PC-9 (cell line): ENCODE measurements at places on chromosomes 5 and 9. TPM values are rescaled to one million over a fixed set of nuclear protein-coding genes. Genes with fewer than 3 reads are reported as not detected.

PDZD2 gene
- not detected in 2 replicates for total RNA-seq

KIAA0825 gene
- 0.93 and 1.9 TPM in 2 replicates for total RNA-seq

CD14 gene
- total RNA-seq: 0.35 and 0.81 TPM in 2 replicates

INSL6 gene
- total RNA-seq: not detected in 2 replicates

BTNL3 gene
- not detected in 2 replicates for total RNA-seq

PCDHGC3 gene
- total RNA-seq: 0.50 and 0.53 TPM in 2 replicates

FOXD4L6 gene
- 0.20 TPM in 1 of 2 replicates, not detected in the other for total RNA-seq

TMEM215 gene
- total RNA-seq: not detected in 2 replicates

SCGB3A2 gene
- not detected in 2 replicates for total RNA-seq

RLN2 gene
- total RNA-seq: 1.2 and 2.9 TPM in 2 replicates

PAX5 gene
- total RNA-seq: not detected in 2 replicates

DNA sequence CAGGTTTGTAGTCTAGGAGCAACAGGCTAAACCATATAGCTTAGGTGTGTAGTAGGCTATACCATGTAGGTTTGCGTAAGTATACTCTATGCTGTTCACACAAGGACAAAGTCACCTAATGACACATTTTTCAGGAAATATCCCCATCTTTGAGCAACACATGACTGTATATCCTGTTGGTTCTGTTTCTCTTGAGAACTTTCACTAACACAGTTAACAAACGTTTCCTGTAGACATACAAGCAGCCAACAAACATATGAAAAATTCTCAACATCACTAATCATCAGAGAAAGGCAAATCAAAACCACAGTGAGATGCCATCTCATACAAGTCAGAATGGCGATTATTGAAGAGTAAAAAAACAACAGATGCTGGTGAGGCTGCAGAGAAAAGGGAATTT, 68.2 kb downstream of the NR2F1-AS1 start:
- no peak for DNase-seq

DNA sequence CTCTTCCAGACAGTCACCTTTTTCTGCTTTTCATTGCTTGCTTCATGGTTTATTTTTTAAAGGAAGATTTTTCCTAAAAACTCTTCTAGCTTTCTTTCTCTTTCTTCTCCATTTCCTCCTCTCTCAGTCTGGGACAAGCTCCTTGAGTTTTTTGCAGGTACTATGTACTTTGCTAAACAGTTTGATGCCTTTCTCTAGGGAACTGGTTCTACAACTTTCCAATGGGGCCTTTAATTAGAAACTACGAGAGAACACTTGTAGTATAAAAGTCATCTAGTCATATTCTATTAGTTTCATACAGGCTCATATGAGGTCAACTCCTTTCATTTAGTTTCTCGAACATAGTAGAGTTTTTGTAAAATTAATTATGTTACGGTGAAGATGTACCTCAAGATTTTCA, 189.6 kb downstream of the DOCK8 start:
- no peak for DNase-seq

DNA sequence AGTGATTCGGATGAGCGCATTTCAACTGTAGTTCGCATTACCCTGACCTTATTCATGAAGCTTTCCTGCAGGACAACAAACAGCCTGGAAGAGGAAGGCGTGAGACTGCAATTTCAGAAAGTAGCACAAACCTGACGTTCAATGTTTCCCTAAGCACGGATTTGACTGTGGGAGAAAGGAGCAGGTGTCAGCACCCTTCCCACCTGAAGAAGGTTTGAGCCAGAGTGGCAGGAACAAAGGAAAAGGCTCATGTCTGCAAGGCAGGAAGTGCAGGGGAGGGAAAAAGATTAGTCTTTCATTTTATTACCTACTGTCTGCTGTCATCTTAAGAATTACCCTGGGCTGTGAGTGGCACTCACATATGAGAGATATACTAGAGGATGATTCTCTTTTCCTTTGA, 114.0 kb downstream of the MED10 start:
- DNase-seq: no peak

DNA sequence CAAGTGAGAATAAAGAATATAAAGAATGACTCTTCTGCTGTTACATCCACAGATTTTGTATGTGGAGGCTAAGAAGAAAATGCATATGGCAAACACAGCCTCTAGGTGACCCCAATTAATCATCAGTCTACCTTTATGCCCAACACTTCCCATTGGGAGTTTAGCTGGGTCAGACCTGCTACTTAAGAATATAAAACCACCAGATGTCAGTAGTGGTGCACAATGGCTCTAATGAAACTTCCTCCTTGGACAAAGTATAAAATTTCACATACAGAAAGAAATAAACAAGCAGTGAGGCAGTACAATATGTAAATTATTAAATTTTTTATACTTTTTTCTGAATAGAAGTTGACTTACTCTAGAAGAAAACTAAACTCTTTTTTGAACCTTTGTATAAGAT, 539.9 kb downstream of the BRINP1 start:
- no peak for DNase-seq

DNA sequence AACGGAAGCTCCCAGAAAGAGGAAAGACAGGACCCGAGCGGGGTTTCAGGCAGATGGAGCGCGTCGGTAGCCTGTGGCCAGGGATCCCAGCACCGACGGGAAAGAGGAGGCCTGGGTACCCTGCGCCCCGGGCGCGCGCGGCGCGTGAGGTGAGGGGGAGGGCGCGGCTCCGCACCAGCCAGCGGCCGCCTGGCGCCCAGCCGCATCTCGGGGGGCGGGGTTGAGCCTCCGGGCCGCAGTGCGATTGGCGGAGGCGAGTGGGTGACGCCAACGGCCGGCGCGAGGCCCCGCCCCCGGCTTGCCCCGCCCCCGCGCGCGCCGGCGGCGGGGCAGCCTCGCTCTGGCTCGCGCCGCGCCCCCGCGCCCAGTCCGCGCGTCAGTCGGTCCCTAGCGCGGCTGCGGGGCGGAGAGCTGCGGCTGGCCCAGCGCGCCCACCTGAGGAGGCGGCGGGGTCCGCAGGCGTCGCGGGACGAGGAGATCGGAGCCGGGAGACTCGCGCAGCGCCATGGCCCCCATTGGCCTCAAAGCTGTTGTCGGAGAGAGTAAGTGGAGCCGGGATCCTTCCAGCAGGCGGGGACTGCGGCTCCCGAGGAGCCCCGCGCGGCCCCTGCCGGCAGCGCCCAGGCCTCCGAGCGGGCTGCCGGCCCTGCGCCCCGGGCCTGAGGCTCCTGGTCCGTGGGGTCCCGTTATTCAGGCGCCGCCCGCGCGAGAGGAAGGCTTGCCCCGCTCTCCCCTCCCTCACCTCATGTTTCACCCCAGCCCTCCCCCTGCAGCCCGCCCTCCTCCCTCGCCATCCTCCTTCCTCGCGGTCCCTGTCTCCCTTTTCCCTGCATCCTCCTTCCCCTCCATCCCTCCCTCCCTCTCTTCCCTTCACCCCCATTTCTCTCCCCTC, at the start of gene STXBP1:
Gene STXBP1, plus strand, starts transcription at position 379 of the 892 bp plus-strand sequence. Its CDS starts 127 bp downstream, at position 506.
- DNase-seq: no peak

- no peak for DNase-seq
Observed at GRCh38 chr9:121503444-121503843, 3.8 kb upstream of the GGTA1 start.

DNA sequence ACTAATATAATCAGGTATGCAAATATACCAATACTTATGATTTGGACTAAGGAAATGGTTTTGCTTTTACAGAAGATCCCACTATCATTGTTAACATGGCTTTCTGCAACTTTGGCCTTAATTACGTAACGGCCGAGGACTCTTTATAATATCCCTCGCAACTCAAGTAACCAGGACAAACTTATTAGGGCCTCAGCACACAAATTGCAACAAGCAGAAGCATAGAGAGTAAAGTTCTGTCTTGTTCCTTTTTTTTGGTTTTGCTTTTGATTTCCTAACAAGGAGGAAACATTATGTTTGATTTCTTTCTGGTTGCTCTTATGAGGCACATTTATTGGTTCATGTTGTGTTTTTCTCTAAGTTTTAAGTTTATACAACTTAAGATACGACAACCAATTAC, 60.4 kb downstream of the RORB start:
- DNase-seq: no peak

DNA sequence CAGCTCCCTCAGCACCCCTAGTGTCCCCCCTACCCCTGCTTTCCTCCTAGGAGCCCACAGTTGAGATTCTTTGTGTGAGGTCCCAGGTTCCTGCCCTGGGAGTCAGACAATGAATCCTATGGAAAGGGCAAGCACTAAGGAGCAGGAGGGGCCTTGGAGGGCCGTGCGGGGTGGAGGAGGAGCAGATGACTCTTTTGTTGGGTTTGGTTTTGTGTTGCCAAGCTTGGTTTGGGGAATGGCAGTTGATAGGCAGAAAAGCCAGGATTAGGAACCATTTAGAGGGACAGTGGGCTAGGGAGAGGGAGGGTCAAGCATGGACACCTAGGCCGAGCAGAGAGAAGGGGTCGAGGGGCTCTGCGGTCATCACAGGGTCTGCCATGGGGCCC, 61.6 kb upstream of the SPTLC1 start:
- DNase-seq: no peak

DNA sequence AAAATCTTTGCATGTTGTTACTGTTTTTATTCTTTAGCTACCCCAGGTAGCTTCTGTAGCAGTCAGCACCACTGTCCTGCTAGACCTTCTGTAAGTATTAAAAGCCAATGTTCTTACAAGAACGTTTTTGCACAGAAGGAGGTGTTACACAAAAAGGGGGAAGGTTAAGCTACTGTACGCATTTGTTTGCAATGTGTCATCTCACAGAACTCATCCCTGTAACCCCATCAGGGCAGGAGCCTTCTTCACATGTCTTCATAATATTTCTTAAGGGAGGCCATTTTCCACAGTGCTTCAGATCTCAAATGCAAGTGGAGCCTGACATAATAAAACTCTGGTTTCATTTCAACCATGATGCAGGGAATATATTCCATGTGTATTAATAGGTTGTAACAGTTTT, 67.9 kb downstream of the OSMR start:
- DNase-seq: no peak

DNA sequence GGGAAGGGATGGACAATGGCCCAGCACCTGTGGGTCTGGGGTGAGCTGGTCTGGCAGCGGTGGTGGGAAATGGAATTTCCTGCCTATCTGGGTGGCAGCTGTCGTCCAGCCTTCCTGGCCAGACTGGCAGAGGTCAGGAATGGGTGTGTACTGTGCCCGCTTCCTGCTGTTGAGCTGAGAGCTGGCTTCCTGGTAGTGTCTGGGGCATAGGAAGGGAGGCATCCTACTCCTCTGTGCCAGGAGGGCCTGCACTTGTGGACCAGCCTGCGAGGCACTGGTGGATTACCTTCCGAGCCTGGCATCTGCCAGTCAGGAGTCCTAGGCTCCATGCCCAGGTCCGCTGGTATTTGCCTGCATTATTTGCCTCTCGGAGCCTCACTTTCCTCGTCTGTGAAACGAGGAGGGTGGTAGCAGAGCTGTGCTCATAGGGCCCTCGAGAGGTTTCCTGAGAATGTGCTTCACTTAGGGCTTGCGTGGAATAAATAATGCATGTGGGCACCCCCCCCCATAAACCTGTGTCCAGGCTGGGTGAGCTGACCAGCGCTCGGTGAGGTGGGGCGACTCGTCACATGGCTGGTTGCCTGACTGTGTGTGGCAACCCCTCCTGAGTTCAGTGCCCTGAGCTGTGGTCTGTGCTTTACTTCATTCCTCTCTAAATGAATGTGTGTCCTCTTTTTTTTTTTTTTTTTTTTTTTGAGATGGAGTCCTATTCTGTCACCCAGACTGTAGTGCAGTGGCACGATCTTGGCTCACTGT, 47.7 kb downstream of the HMCN2 start:
- no peak for DNase-seq

- DNase-seq: no peak
Observed at GRCh38 chr5:97936231-97936630, 753.2 kb upstream of the RIOK2 start.

GRCh38 chr5:68591850-68592249, 376.3 kb downstream of the PIK3R1 start:
- no peak for DNase-seq

DNA sequence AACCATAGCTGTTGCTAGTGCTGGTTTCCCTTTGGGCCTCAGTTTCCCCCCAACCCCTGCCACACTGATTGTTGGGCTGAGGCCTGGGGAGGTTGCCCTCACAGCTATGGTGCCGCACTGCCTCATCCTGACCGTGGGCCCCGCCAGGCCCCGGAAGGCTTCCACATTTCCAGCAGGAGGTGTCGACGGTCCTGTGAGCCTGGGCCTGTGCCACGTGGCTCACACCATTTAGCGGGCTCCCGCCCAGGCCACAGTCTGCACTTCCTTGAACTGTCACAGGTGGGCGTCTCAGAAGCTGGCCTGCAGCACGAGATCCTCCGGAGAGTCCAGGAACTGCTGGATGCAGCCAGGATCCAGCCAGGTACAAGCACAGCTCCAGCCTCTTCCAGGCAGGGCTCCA, 45.7 kb downstream of the LRSAM1 start:
- no peak for DNase-seq

- DNase-seq: no peak
Observed at GRCh38 chr9:21141427-21141882, at the start of gene IFNW1. IFNW1 (minus strand) TSS chr9:21141832; CDS start chr9:21141570, 262 bp downstream.

DNA sequence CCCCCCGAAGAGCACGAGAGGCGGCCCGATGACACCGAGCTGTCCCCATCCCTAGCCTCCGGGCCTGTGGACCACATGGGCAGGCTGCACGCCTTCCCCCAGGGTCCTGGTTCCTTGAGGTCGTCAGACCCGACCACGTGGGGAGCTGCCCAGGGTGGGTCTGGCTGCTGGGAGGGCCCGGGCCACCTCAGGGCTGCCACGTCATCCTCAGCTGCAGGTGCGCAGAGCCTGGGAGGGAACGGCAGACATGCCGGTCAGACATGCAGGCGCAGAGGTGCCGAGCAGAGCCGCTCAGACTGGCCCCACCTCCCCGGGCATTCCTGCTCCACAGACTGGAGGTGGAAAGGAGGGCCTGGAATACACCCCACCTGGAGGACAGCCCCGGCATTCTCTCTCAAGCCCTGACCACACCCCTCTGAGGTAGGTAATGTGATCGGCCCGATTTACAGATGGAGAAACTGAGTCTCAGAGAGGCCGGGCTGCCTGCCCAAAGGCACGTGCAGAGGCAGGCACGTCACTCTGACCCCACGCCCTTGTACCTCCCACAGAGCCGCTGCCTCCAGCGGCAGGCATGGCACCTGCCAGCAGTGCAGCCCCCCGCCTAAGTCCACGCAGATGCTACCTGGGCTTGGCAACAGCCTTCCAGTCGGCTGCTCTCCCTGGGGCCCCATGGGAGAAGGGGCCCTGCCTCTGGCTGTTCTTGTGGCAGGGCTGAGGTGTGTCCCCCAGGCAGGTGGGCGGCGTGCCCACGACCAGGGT, 649 bp downstream of the CCDC187 start:
- no peak for DNase-seq

DNA sequence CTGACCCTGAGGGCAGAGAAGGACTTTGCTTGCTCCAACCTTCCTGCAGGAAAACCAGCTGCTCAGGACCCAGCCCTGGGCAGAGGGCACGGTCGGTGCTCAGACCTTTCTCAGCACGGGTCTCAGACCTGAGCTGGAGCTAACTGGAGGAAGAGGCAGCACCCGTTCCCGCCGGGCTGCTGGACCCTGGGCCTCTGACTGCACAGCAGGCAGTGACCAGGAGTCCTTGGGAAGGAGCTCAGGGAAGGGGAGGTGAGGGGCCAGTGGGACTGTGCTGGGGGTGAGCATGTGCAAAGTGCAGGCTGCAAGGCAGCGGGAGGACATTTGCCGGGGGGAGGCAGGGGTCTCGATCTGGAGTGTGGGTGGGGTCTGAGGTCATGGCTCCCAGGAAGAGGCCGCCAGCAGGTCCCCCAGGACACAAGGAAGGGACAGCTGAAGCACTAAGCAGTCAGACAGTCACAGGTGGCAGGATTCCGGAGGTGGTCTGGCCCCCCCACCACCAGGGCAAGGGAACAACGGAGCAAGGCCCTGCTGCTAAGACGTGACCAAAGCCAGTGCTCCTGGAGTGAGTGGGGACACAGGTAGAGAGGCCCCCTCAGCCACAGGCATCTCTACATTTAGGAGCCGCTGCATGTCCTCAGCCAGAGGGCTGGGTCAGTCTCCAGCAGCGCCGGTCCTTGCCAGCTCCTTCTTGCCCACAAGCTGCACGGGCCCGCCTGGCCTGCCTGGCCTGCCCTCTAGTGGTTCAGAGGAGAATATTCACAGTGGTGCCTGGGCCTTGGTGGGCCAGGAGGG, 4.8 kb upstream of the DPM2 start:
- peak; percentile 46 for DNase-seq
